Fibroblast of villous mesenchyme (primary cell): ENCODE measurements at places on chromosomes 13 and 19. TPM values are rescaled to one million over a fixed set of nuclear protein-coding genes. Genes with fewer than 3 reads are reported as not detected.

Gene RETN
- not detected in 2 replicates for total RNA-seq

Gene IGFL1
- total RNA-seq = not detected in 2 replicates

Gene ZNF665
- total RNA-seq = 0.32 and 0.86 TPM in 2 replicates

Gene GPC5
- not detected in 2 replicates for total RNA-seq

Gene THSD8
- total RNA-seq = not detected in 2 replicates

Gene LACC1
- 7.7 and 9.1 TPM in 2 replicates for total RNA-seq

Gene ZIC2
- not detected in 2 replicates for total RNA-seq

Gene VSTM2B
- total RNA-seq = not detected in 2 replicates

Gene UBA52
- total RNA-seq = 357 and 396 TPM in 2 replicates

Gene ONECUT3
- total RNA-seq = not detected in 2 replicates

Gene ITGBL1
- 21.2 and 42.5 TPM in 2 replicates for total RNA-seq

Gene CD33
- not detected in 2 replicates for total RNA-seq

Gene FRY
- 27.2 and 33.8 TPM in 2 replicates for total RNA-seq

Gene CRB3
- total RNA-seq = 0.43 TPM in 1 of 2 replicates, not detected in the other

Gene FBXO17
- total RNA-seq = 19.9 and 29.0 TPM in 2 replicates

Gene CYP2B6
- not detected in 2 replicates for total RNA-seq

Gene ILF3
- 121 and 136 TPM in 2 replicates for total RNA-seq

Gene PGLYRP2
- total RNA-seq = not detected in 2 replicates

Gene HSD17B14
- 12.2 and 13.8 TPM in 2 replicates for total RNA-seq

- no peak for DNase-seq
Observed at GRCh38 chr19:27691991-27692390, 1521.0 kb downstream of the UQCRFS1 start.

GRCh38 chr19:35557539-35558399, 5.7 kb downstream of the ATP4A start:
- DNase-seq = peak; percentile 47

GRCh38 chr13:66634384-66634783, 595.8 kb downstream of the PCDH9 start:
- no peak for DNase-seq

- peak; percentile 65 for DNase-seq
Observed at GRCh38 chr19:55484593-55485438, at the start of gene NAT14. NAT14 (plus strand) TSS chr19:55485188; CDS start chr19:55485709, 521 bp downstream.

- DNase-seq = peak; percentile 96
Observed at GRCh38 chr13:37701972-37702371, 103.4 kb upstream of the POSTN start.

DNA sequence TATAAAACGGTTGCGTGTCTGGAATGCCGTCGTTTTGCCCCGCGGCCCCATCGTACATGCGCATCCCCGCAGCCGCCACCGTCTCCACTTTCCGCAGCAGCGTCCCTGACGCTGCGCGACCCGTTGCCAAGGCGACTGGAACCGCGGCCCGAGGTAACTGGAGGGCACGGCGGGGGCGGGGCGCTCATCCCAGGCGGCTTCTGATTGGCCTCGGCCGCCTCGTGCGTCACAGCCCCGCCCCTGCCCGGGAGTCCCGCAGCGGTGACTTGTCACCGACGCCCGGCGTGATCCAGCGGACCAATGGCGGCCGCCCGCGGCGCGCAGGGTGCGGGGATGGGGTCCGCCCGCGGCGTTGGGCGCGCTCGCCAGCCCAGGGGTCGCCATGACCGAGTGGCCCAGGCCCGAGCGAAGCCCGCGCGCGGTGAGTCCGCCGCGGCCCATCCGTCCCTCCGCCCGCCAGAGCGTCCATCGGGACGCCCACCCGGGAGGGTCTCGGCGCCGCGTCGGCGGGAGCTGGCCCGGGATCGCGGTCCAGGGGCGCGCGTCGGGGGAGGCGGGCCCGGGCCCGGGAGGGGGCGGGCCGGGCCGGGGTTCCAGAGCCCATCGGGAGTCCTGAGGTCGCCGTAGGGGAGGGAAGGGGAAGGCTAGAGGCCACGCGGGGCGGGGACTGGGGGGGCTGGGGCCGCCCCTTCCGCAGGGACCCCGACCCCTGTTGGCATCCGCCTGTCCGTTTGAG, at the start of gene ZSCAN1:
Gene ZSCAN1, plus strand, starts transcription at position 285 of the 736 bp plus-strand sequence. CDS start 3,812 bp downstream, outside the sequence.
- DNase-seq = peak; percentile 68

GRCh38 chr19:50300814-50301606, 28.2 kb downstream of the KCNC3 start:
- peak; percentile 10 for DNase-seq

- no peak for DNase-seq
Observed at GRCh38 chr19:15769586-15769985, 17.9 kb upstream of the OR10H5 start.

GRCh38 chr19:50713556-50714236, 5.9 kb downstream of the SHANK1 start:
- no peak for DNase-seq

DNA sequence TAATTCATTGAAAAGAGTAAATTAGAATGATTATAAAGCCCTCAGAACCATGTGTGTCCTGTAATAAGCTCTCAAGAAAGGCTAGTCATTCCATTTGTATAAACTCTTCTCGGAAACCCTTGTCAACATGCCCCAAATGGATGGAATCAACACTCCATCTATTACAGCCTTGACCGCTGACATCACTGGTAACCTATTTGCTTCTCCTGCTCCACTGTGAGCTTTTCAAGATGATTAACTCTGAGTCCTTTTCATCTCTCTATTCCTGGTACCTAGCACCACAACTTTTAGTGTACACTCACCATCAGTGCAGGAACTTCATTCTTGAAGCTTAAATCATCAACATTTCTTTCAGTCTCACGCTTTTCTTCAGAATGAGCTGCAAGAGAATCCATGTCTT, 612.0 kb downstream of the DCT start:
- DNase-seq = no peak

- no peak for DNase-seq
Observed at GRCh38 chr13:98533912-98534311, 43.0 kb downstream of the STK24 start.

DNA sequence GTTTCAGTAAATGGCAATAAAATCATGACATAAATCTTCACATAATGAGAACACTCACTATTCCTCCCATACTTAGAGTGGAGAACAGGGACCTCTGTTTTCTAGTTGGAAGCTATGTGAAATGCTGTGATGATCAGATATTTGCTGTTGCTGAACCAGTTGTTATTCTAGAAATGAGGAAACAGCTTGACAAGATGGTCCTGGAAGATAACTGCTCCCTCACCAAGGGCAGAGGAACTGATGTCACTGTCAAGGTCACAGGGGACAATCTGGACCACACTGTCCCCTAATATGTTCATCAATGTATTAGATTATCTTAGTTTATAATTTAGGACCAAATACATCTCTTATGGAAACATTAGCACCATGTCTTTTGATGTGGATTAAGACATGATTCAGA, 1173.3 kb downstream of the PCDH17 start:
- DNase-seq = no peak

GRCh38 chr13:99517984-99518383, 16.7 kb downstream of the TM9SF2 start:
- no peak for DNase-seq

DNA sequence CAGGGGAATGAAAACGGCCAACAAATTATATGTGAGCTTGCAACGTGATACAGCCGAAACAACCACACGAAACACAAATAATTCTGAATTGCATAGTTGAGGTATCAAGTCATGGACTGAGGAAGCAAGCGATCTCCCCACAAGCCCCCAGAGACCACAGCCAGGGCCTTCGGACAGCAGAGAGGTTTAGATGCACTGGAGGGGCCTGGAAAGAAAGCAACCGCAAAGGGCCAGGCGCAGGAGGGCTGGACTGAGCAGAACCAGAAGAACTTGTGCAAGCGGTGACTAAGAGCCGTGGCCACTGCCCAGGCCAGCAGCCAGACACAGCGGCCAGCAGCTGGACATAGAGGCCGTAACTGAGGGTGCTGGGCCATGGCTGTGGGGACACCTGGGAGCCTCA, 131.4 kb downstream of the TNFRSF19 start:
- peak; percentile 95 for DNase-seq

DNA sequence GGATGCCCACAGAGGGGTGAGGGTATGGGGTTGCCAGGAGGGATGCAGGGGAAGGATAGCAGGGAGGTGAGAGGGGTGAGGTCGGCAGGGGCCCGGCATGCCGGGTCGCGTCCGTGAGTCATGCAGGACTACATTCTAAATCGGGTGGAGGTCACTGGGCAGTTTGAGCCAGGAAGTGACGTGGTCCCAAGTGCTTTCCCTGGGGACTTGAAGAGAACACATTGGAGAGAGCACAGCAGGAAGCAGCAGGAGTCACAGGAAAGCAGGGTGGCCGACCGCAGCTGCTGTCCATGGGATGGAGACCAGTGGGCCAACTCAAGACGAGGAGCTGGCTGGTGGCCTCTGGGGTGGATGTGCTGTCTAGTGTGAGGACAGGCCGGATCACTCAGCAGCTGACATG, 92.0 kb upstream of the WASF3 start:
- no peak for DNase-seq

DNA sequence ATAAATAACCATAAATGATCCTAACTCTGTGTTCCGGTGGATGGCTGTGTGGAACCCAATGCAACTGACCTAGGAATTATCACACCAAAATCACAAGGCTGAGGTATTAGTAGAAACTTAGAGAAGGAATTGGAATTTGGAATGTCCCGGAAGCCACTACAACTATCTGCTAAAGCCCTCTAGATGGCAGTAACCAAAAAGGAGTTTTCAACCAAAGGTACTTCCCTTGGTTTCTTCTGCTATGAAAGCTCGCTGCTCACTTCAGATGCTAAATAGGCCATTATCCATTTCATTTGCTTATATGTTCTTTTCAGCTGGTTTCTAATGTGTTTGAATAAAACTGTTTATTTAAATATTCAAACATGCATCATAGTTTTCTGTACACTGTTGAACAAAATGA, 1589.1 kb upstream of the SPRY2 start:
- DNase-seq = no peak

GRCh38 chr13:80716610-80717081, 375.7 kb upstream of the SPRY2 start:
- no peak for DNase-seq

DNA sequence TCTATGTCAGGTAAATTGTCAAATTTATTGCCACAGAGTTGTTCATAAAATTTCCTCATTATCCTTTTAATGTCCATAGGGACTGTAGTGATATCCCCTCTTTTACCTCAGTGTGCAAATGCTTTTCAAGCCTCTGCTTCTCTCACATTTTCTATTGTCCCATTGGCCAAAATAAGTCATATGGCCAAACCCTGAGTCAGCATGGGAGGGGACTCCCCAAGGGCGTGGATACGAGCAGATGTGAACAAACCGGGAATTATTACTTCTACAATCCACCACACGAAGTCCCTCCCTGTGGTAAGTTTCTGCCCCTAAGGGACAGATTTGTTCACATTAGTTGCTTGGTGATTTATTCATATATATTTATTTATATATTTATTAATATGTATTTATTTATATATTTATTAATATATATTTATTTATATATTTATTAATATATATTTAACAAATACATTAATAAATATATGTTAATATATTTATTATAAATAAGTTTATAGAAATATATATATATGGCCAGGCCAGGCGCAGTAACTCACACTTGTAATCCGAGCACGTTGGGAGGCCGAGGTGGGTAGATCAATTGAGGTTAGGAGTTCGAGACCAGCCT, 20.1 kb upstream of the CAMSAP3 start:
- peak; percentile 9 for DNase-seq

DNA sequence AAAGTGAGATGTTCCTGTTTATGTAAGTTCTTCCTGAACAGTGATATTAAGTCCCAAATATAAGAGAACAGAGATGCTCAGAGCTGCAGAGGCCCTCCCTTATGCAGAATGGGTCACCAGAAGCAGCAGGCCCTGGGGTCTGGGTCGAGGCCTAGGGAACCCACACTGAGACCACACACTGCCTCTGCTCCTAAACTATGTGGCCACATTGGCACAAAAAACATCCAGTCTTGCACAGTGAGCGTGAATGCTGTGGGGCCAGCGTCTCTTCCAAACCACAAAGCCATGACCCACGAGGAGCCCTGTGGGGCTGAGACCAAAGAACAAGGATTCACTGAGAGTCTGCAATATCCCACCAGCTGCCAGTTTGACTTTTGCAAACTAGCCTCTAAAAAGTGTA, 23.6 kb downstream of the PROZ start:
- no peak for DNase-seq

- no peak for DNase-seq
Observed at GRCh38 chr13:67083519-67083918, 146.6 kb downstream of the PCDH9 start.

DNA sequence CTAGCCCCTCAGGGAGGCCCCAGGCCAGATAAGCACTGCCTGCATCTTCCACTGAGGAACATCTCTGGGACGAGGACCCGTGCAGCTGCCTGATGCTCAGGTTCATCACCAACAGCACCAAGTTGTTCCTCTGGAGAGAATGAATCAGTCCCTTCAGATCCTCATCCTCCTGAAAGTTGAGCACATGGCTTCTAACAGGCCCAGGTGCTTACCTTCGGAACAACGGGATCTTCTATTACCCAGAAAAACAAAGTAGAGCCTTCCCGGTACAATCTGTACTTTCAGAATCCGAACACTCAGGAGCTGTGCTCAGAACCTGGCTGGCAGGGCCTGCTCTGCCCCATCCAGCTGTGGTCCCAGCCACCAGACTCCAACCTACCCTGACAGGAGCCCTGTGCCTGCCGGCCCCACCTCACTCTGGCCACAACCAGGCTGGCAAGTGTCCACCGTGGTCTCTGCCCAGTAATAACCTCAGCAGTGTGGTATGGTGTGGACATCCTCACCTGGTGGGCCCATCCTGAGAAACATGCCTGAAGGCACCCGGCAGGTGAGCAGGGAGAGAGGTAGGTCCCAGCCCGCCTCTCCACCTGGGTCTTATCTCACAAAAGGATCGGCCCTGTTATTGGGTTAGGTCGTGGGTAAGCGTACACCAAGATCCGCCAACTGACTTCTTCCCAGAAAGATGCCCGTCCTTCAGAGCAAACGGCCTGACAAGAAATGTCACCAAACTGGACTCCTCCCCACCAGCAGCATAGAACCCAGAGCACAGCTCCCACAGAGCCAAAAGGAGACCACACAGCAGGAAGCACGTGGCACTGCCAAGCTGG, 34.1 kb downstream of the ELL start:
- no peak for DNase-seq

GRCh38 chr19:29515233-29515619, 10.6 kb upstream of the VSTM2B start:
- no peak for DNase-seq

- DNase-seq = no peak
Observed at GRCh38 chr19:56946159-56946558, 105.6 kb upstream of the PEG3 start.

DNA sequence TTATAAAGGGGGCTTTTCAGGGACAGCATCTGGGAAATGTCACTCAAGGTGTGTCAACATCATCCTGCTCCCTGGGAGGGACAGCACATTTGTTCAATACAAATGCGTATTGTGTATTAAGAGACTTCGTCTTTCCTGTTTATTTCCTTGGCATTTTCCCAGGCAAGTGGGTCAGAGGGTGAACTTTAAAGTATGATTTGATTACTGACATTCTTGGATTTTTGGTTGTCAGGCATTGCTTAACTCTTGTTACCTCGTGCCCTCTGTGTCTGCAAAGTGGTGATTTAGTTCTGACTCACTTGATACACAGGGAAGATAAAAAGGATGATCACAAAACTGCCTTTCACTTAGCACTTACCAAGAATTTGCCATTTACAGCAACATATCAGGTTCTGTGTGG, 292.7 kb downstream of the SUCLA2 start:
- peak; percentile 36 for DNase-seq
